Suprapubic skin (tissue), 4 donors: ENCODE measurements at places on chromosomes 5 and 9.
A peak's percentile ranks its signal among the peaks of the same experiment; 100 is the strongest.

DNA sequence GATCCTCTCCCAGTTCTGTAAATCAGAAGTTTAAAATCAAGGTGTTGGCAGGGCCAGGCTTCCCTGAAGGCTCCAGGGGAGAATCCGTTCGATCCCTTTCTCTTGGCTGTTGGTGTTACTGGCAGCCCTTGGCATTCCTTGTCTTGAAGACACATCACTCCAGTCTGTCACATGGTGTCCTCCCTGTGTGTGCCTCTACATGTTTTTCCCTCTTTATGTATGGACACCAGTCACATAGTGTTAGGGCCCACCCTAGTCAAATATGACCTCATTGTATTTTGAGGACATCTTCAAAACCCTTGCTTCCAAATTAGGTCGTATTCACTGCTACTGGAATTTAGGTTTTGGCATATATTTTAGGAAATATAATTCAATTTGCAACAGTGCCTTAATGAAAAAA lies 94.6 kb downstream of the RASEF start:
- no peak for DNase-seq

- peak; percentile 41 for DNase-seq
These were observed 172.6 kb downstream of the RGS3 start for GRCh38 chr9:113636165-113636564.

GRCh38 chr9:98852460-98852734 lies 44.9 kb downstream of the GALNT12 start:
- no peak for DNase-seq

GRCh38 chr5:178557416-178557815 lies 32.8 kb downstream of the COL23A1 start:
- no peak for DNase-seq

DNA sequence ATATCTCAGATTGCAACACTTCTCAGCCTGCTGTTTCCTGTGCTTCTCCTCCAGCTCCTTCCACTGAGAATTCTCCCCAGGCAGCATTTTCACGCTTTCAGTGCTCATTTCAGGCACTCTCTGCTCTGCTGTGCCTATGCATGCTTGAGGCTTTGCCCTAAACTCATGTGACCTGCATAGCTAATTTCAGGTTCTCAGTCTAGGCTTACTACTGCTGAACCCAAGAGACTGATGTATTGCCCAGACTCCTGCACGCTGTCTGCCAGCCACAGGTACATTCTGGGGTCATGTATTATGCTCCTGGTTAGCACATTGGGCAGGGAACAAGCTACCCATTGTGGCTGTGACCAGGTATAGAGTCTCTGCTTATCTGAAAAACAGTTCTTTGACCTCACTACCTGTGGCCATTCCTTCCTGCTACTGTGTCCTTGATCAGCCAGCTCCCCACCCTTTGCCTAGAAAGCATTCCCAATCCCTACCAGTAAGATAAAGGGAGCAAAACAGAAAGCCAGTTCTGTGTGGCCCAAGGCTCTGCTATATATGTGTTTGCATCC lies 34.7 kb downstream of the PIP5K1B start:
- DNase-seq, result no peak

DNA sequence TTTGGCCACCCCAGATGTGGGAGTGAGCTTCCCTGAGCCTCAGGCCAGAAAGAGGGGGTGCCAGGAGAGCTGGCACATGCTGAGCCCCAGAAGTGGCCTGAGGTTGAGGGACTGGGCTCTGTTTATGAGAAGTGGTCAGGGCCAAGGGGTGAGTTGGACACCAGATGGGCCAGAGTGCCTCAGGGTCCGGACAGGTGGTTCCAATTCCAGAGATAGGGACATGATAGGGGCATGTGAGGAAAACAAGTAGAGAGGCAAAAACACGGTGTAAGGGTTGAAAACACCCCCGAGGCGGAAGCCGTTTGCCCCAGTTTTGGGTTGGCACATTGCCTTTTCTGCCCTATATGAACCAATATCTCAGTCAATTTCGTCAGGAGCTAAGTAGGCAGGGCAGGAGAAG lies 125.6 kb upstream of the NFIB start:
- DNase-seq, result no peak

DNA sequence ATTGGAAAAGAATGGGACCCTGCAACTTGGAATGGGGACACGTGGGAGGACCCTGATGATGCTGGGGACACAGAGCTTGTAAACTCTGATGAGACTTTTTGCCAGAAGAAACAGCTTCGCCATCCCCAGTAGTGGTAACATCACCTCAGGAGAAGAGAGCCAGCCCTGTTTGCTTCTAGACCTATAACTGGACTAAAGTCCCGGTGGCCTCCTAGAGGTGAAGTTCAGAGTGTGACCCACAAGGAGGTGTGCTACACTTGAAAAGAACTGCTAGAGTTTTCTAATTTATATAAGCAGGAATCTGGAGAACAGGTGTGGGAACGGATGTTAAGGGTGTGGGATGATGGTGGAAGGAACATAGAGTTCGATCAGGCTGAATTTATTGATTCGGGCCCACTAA lies 19.8 kb downstream of the NSA2 start:
- no peak for DNase-seq
